ENCODE measurements at places on chromosomes 5 and 9.

DNA sequence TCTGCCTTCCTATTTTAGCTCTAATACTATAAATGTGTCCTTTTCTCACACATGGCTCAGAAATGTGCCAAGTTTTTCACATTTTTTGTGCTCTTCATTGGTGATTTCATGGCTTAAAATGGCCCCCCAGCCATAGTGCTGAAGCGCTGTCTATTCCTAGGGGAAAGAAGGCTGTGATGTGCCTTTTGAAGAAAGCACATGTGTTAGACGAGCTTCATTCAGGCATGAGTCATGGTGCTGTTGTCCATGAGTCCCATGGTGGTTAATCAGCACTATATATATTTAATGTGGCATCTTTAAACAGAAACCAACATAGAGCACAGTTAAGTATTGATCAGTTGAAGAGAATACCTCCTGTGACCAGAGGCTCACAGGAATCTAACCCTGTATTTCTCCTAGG lies 55.8 kb downstream of the PDE8B start:
- no peak for DNase-seq

DNA sequence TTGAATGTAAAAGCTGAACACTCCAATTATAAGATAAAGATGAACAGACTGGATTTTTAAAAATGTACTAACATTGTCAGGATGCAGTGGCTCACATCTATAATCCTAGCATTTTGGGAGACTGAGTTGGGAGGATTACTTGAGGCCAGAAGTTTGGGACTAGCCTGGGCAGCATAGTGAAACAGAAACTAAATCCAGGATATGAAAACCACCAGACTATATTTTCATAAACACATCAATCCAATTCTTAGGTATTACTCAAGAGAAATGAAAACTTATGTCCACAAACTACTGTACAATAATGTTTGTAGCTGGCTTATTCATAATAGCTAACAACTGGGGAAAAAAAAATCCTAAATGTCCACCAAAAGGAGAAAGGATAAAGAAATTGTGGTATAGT lies 26.8 kb upstream of the NAA35 start:
- no peak for DNase-seq

DNA sequence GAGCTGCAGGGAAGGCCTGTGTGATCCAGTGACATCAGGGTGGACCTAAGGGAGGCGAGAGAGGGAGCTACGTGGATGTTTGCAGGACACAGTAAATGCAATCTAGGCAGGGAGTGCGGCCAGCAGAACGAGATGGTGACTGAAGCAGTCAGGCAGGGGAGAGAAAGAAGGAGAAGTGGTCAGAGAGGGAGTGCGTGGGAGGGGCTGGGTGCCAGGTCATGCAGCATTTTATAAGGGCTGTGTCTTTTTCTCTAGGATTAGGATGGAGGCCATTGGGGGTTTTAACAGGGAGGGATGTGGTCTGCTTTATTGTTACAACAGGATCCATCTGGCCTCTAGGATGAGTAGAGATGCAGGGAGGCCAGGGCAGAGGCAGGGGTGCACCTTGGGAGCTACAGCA lies 80.4 kb downstream of the DCP2 start:
- no peak for DNase-seq

DNA sequence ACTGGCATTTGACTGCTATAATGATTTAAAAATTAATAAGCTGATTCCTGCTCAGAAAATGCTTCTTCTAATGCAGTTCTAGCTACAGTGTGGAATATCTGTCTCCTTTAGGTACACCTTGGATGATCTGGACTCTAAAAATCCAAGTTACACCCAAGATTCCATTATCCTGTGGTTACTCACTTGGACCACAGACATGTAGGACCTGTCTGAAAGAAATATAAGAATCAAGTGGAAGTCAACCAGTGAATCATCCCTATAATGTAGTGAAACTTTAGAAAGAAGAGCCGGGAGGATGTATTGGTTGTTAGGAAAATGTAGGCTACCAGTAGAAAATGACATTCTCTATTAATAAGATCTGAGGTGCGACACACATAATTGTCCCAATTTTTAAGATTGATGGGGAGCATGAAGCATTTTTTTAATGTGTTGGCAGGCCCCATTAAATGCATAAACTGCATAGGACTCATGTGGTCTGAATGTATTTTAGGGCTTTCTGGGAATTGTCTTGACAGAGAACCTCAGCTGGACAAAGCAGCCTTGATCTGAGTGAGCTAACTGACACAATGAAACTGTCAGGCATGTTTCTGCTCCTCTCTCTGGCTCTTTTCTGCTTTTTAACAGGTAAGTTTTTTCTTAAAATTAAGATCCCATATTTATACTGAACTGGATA lies at the start of gene SPINK6:
Gene SPINK6, plus strand, starts transcription at position 512 of the 673 bp plus-strand sequence. Its CDS starts 55 bp downstream, at position 567.
- DNase-seq = no peak

DNA sequence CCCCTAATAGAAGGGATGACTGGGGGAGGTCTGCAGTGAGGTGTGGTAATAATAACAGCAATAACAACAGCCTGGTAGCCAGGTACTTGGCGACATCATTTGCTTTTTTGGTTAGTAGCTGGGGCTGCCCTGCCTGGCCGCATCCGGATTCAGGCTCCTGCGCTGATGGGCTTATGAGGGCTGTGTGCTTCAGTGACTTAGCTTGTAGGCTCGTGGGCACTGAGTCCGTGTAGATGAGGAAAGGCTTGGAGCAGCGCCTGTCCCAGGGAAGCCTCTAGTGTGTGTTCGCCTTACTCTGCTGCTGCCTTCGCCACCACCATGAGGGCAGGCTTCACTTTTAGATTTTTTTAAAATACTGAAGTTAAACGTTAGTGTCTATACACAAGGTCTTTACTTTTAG lies 4.5 kb downstream of the NDUFS6 start:
- DNase-seq = no peak

DNA sequence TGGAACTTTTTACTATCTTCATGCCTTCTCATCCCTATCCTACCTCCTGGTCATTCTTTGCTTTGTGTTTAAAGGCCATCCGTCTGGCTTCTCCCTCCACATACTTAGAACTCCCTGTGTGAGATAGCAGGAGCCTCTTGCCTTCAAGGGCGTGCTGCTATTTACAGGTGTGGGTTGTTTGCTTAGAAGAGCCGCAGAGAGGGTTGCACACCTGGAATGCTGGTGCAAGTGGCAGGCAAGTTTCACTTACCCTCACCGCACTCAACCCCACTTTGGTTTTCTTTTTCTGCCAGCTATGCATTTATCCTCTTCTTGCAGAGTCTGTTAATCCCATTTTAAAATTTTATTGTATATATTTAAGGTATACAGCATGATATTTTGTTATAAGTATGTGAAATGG lies 12.6 kb downstream of the SKP2 start:
- DNase-seq = no peak
